ENCODE measurements at places on chromosomes 1 and 21. TPM values are rescaled to one million over a fixed set of nuclear protein-coding genes. Genes with fewer than 3 reads are reported as not detected.

GRCh38 chr1:117857418-117857817 lies 72.0 kb downstream of the GDAP2 start:
- no peak overlapping the region for H3K27ac ChIP-seq
- DNase-seq: no peak
- H3K27me3 ChIP-seq: no peaks in the 10 kb centered on the region
- H3K4me3 ChIP-seq: no peak overlapping the region
- H3K36me3 ChIP-seq: no peaks in the 10 kb centered on the region

- H3K27me3 ChIP-seq: no peaks in the 10 kb centered on the region
- no peak for DNase-seq
- no peaks in the 10 kb centered on the region for H3K36me3 ChIP-seq
- no peaks in the 10 kb centered on the region for H3K4me1 ChIP-seq
- H3K27ac ChIP-seq: no peak overlapping the region
Measured at GRCh38 chr1:88774151-88774556, 90.1 kb downstream of the PKN2 start.

The GJA8 gene
- 10.2 TPM for total RNA-seq

GRCh38 chr1:162118063-162118462 lies 48.6 kb downstream of the NOS1AP start:
- no peak for DNase-seq
- no peaks in the 10 kb centered on the region for H3K36me3 ChIP-seq
- no peak overlapping the region for H3K27ac ChIP-seq
- no peaks in the 10 kb centered on the region for H3K4me1 ChIP-seq

- H3K4me3 ChIP-seq: no peak overlapping the region
- H3K27me3 ChIP-seq: no peaks in the 10 kb centered on the region
- DNase-seq: no peak
- no peak overlapping the region for H3K27ac ChIP-seq
Measured at GRCh38 chr1:152752225-152752624, 5.6 kb upstream of the KPRP start.

DNA sequence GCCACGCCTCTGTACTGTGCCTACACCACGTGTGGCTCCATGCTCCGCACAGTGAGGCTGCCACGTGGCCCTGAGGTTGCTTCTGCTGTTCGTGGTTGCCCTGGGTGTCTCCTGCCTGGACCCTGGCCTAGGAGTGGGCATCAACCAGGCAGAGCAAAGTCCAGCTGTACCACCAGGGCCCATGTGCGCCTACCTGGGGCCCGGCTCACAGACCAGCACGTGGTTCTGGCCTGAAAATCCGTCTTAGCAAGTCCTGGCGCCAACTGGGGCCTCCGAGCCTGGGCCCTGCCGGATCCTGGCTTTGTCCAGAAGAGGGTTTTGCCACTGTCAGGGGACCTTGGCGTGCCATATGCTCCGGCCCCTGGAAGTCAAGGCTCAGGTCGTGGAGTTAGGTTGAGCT lies 107.1 kb upstream of the TTC34 start:
- no peak for DNase-seq
- no peak overlapping the region for H3K27ac ChIP-seq
- H3K4me3 ChIP-seq: no peak overlapping the region
- no peaks in the 10 kb centered on the region for H3K36me3 ChIP-seq
- H3K27me3 ChIP-seq: no peaks in the 10 kb centered on the region
